ENCODE measurements at places on chromosomes 5 and 9. TPM values are rescaled to one million over a fixed set of nuclear protein-coding genes. Genes with fewer than 3 reads are reported as not detected.
A peak's percentile ranks its signal among the peaks of the same experiment; 100 is the strongest.

DNA sequence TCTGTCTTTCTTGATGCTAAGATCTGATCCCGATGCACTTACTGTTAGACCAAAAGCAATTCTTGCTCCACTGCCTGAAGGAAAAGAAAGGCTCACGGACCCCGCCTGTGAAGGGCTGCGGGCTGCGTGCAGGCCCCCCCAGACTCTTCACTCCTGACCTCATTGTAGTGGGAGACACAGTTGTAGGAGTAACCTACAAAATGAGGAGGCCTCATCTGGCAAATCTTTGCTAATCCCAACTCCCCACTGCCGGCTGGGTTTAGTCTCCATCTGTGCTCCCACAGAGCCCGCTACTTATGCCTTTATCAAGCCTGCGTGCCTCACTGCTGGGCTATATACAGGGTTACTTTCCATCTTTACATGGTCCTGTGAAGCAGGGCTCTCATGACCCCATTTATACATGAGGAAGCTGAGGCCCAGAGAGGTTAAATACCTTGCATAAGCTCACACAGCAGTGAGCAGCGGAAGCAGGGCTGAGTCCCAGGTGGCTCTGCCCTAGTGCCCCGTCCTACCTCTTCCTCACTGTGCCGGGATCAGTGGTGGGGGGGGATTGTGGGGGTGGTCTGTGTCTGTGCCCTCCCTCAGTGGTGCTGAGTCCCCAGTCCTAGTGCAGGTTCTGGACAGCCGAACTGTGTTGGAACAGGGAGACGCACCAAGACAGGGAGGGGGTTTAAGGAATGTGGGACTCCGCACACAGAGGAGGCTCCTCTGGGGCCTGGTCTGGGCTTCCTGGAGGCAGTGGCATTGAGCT, 43.9 kb upstream of the RNF130 start:
- H3K4me3 ChIP-seq: no peak overlapping the region
- H3K4me1 ChIP-seq: no peaks in the 10 kb centered on the region
- H3K27me3 ChIP-seq: no peaks in the 10 kb centered on the region
- no peaks in the 10 kb centered on the region for H3K36me3 ChIP-seq
- no peak overlapping the region for H3K27ac ChIP-seq

GRCh38 chr9:79580055-79580454, 8.3 kb downstream of the TLE4 start:
- peaks cover 8% of the 10 kb centered on the region for H3K36me3 ChIP-seq
- no peak for DNase-seq
- H3K27ac ChIP-seq: no peak overlapping the region

DNA sequence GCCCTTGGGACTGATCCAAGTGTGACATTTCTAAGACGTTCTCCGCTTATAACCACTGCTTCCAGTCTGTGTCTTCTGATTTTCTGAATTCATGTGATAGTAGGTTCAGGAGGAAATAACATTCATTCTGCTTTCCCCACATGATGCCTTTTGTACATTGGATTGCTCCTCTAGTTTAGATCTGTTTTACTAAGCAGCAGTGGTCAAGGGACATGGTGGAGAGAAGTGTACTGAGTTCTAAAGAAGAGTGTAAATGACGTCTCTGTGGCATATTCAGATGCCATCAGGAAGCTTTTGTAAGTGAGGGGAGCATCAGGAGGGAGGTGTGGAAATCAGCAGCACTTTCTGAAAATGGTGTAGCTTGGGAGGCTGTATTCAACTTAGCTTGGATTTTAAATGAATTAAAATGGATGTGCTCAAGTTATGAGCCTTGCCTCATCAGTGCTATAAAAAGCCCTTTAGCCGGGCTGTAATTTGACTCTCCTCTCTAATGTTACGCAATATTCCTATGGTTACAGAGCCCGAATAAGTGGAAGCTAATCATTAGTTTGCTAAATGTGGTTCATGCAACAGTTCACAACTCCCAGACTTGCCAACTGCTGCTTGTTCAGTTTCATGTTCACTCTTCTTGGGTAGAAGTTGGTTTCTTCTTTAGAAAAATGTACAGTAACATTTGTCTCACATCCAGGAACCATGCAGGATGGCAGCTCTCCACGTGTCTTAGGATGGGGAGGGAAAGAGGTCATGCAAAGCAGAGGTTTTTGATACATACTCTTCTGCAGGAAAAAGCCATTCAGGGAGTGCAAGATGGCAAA, 281.3 kb downstream of the ARHGAP26 start:
- no peaks in the 10 kb centered on the region for H3K27me3 ChIP-seq
- H3K36me3 ChIP-seq: no peaks in the 10 kb centered on the region
- peaks cover 44% of the 10 kb centered on the region for H3K4me1 ChIP-seq
- no peak overlapping the region for H3K4me3 ChIP-seq

DNA sequence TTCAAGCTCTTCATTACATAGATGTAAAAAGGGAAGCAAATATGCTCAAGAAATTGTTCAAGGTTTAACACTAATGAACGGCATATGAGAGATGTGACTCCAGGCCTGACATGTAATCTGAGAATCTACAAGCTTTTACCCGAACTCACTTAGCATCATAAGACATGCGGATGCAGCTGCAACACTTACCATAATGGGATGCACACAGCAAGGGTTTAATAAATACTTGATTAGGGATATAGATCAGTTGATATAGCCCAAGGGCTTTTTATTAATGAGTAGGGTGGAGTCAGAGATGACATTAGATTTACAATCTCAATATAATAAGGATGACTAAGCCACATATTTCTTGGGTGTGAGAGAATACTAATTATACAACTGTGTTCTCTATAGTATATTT, 2215.5 kb downstream of the MAT2B start:
- no peak for DNase-seq
- no peaks in the 10 kb centered on the region for H3K27me3 ChIP-seq
- no peaks in the 10 kb centered on the region for H3K36me3 ChIP-seq
- H3K4me3 ChIP-seq: no peak overlapping the region

GRCh38 chr5:149747141-149747832, 17.2 kb downstream of the PPARGC1B start:
- H3K27me3 ChIP-seq: no peaks in the 10 kb centered on the region
- H3K4me1 ChIP-seq: no peaks in the 10 kb centered on the region
- H3K36me3 ChIP-seq: no peaks in the 10 kb centered on the region
- no peak overlapping the region for H3K4me3 ChIP-seq
- no peak overlapping the region for H3K27ac ChIP-seq

GRCh38 chr5:95083606-95084005, 201.3 kb downstream of the MCTP1 start:
- no peaks in the 10 kb centered on the region for H3K36me3 ChIP-seq
- no peak for DNase-seq
- no peak overlapping the region for H3K4me3 ChIP-seq
- H3K4me1 ChIP-seq: peaks cover 10% of the 10 kb centered on the region
- H3K27me3 ChIP-seq: no peaks in the 10 kb centered on the region
- no peak overlapping the region for H3K27ac ChIP-seq

GRCh38 chr5:110255194-110255593, 471.3 kb downstream of the TMEM232 start:
- no peak overlapping the region for H3K27ac ChIP-seq
- H3K4me1 ChIP-seq: peaks cover 6% of the 10 kb centered on the region
- H3K27me3 ChIP-seq: no peaks in the 10 kb centered on the region
- DNase-seq: no peak

DNA sequence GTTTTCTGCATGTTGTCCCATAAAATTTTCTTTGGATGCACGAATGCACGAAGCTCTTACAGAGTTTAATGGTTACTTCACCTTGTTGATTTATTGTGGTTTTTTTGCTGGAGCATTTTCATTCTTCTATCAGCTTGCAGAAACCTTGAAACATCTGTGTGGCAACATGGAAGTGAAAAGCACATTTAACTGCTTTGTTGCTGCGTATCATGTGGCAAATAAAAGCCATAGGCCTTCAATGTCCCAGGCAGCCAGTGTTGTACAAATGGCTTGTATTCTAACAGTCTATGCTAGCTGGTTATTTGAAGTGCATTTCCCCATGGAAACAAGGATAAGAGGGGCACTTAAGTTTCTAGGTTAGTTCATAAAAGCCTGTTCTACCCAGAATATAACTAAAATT, 42.5 kb upstream of the RASGRF2 start:
- peaks cover 5% of the 10 kb centered on the region for H3K36me3 ChIP-seq
- H3K4me3 ChIP-seq: no peak overlapping the region
- no peak for DNase-seq
- H3K27me3 ChIP-seq: no peaks in the 10 kb centered on the region
- H3K27ac ChIP-seq: peak overlapping the region; percentile 60

- H3K27ac ChIP-seq: no peak overlapping the region
- H3K4me1 ChIP-seq: peaks cover 5% of the 10 kb centered on the region
- DNase-seq: no peak
- no peaks in the 10 kb centered on the region for H3K36me3 ChIP-seq
- H3K27me3 ChIP-seq: no peaks in the 10 kb centered on the region
Observed at GRCh38 chr9:135524130-135524861, 3.1 kb downstream of the LCN1 start.

- no peaks in the 10 kb centered on the region for H3K27me3 ChIP-seq
- no peak for DNase-seq
- H3K36me3 ChIP-seq: no peaks in the 10 kb centered on the region
- H3K4me1 ChIP-seq: peaks cover 19% of the 10 kb centered on the region
- no peak overlapping the region for H3K27ac ChIP-seq
Observed at GRCh38 chr9:36325081-36325828, 67.0 kb upstream of the GNE start.

DNA sequence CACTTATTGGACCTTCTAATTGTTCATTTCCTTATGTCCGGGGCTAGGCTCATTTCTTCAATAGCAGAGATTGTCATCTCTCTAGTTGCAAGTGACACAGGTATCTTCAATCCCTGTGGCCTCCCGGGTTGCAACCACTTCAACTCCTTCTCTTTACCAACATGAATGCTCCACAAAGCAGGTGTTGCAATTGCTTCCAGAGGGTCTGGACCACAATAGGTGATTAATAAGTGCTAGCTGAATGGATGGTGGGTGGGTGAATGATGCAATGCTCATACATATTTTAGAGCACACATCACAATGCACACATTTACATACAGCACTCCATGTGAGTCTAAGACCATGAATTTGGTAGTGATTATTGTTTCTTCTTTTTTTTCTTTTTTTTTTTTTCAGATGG, 2.6 kb downstream of the CEMIP2 start:
- peak overlapping the region; percentile 36 for H3K27ac ChIP-seq
- peak overlapping the region; percentile 92 for H3K4me3 ChIP-seq
- DNase-seq: no peak
- no peaks in the 10 kb centered on the region for H3K36me3 ChIP-seq
- H3K27me3 ChIP-seq: peaks cover 4% of the 10 kb centered on the region

DNA sequence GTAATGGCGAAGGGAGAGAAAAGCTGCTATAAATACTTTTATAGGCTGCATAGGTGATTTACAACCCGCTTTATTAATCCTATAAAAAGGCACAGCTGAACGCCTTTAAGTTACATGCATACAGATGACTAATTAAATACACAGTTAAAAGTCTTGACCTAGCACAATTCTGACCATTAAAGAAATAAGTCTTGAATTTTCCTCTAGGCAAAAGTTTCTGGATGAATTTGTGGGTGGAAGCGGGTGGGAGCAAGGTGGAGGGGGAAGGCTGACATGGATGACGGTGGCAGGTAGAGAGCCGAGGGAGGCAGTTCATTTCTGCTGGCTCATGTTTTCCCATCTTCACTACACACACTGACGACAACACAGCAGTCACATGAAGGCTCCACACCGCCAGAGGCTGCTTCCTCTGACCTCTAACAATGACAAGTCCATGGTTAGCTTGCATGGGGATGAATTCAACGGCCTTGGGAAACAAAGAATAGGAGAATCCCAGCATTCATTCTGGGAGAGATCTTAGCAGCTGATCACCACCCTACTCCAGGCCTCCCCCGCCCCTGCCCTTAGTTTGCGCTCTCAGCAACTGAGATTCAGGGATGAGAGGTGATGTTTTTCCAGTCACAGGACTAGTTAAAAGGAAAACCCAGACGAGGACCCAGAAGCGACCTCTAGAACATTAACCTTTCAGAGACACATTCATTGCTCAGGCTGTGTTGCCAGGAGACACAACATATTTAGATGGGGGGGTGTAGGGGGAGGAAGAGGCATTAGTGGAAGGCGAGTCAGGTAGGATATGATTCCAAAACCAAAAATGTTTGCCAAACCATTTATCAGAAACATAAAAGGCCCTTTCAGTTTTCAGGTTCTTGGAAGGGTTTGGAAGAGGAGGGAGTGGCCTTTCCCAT, 329.3 kb downstream of the PIK3R1 start:
- peak overlapping the region; percentile 39 for H3K27ac ChIP-seq
- peaks cover 41% of the 10 kb centered on the region for H3K4me1 ChIP-seq
- no peak for DNase-seq
- H3K27me3 ChIP-seq: no peaks in the 10 kb centered on the region

- no peaks in the 10 kb centered on the region for H3K36me3 ChIP-seq
- no peak overlapping the region for H3K27ac ChIP-seq
Observed at GRCh38 chr5:1011741-1012312, 3.2 kb downstream of the NKD2 start.

GRCh38 chr9:135344915-135345500, 134.6 kb upstream of the PPP1R26 start:
- no peak overlapping the region for H3K4me3 ChIP-seq
- no peak overlapping the region for H3K27ac ChIP-seq
- no peak for DNase-seq
- H3K36me3 ChIP-seq: no peaks in the 10 kb centered on the region

DNA sequence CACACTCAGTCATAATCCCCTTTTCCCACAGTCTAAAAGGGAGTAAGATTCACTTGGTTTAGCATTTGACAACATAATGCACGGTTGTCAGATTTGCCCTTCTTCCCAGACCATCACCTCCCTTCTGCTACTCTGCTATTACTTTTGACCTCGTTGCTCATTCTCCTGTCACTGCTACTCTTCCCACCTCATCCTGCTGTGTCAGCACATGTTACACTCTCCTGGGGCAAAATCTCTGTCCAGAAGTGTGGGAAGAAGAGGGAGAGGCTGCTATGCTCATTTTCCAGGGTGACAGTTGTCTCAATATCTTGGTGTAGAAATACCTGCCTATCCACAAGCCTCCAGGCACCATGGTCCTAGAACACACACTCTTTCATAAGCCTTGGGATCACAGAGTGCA, 449.9 kb upstream of the PIK3R1 start:
- no peaks in the 10 kb centered on the region for H3K27me3 ChIP-seq
- no peak overlapping the region for H3K4me3 ChIP-seq
- DNase-seq: no peak
- peaks cover 4% of the 10 kb centered on the region for H3K36me3 ChIP-seq
- H3K27ac ChIP-seq: no peak overlapping the region

DNA sequence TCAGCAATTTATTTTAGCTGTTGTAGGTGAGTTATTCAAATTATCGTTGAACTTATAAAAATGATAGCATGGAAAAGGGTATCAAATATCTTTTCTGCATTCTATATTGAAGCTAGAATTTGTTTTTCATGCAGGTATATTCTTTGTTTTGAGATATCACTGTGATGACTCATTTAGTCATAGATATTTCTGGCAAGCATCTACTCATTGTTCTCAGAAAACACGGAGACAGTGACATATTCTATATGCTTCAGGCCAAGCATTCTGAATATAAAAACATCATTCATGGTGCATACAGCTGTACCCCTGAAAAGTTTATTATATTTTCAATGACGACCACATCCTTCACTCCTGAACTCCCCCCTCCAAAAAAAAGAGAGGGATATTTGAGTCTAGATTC, 150.3 kb upstream of the GRIA1 start:
- DNase-seq: no peak
- no peaks in the 10 kb centered on the region for H3K36me3 ChIP-seq
- peaks cover 6% of the 10 kb centered on the region for H3K27me3 ChIP-seq

The STPG3 gene
- total RNA-seq: 0.18 TPM

The NR2F1 gene
- total RNA-seq: 19.7 TPM

The BTNL8 gene
- total RNA-seq: not detected

The MZB1 gene
- not detected for total RNA-seq

The ADAMTS12 gene
- 13.5 TPM for total RNA-seq

The PPP3R2 gene
- total RNA-seq: 0.34 TPM

The SIGMAR1 gene
- 59.9 TPM for total RNA-seq

The TCOF1 gene
- 58.8 TPM for total RNA-seq

The NME5 gene
- 2.4 TPM for total RNA-seq

The GCNT1 gene
- total RNA-seq: 9.1 TPM

All from mesothelial cell of epicardium (in vitro differentiated cells).